ENCODE measurements at places on chromosomes 2 and 18.

DNA sequence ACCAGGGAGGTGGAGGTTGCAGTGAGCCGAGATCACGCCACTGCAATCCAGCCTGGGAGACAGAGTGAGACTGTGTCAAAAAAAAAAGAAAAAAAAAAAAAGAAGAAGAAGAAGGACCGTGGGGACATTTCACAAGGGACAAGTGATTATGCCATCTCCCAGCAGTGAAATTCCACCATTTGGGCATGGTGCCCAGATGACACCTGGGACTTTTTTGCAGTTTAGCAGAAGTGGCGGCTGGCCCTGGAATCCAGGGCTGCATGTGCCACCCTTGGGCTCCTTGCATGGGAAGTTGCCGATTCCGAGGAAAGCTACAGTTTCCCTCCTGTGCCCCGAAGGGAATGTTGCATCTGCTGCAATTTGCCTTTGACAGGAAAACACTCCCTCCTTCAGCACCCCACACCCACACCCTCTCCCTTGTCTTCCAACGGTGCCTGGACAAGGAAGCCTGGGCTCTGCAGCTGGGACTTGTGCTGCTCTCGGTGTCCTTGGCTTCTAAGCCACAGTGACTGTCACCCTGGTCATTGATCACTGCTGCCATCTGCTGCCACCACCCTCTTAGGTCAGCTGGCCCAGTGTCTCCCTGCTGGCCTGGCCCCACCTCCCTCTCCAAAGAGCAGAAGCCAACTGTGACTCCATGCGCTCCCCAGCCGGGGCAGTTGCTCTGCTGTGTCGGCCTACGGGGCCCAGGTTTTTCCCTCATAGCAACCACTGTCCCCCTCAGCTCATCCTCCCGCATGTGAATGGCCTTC lies 56.4 kb upstream of the LRRC30 start:
- no peak for DNase-seq

GRCh38 chr18:76465630-76466409 lies 29.2 kb downstream of the ZNF516 start:
- no peak for DNase-seq

GRCh38 chr2:42312106-42312505 lies 48.9 kb downstream of the COX7A2L start:
- no peak for DNase-seq

- DNase-seq, result no peak
Observed at GRCh38 chr2:138040616-138041015, 76.3 kb downstream of the HNMT start.

DNA sequence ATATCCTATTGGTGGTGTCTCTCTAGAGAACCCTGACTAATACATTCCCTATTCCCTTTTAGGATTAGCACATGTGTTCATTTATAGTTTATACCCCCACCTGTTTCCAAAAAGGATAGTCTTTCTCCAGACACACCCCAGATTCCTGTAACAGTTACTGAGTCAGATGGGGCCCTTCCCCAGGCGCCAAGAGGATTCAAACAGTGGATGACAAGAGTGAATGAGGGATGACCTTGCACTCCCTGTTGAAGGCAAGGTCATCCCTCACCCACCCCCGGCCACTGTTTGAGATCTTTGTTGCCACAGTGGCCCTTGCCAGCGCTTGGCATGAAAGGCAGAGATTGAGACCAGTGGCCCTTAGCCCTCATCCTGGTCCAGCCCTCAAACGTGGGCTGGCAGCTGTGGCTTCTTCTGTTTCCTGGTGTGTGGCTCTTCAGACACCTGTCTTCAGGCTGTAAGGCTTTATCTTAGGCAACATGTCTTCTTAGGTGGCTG lies 15.3 kb upstream of the REEP1 start:
- DNase-seq, result no peak

DNA sequence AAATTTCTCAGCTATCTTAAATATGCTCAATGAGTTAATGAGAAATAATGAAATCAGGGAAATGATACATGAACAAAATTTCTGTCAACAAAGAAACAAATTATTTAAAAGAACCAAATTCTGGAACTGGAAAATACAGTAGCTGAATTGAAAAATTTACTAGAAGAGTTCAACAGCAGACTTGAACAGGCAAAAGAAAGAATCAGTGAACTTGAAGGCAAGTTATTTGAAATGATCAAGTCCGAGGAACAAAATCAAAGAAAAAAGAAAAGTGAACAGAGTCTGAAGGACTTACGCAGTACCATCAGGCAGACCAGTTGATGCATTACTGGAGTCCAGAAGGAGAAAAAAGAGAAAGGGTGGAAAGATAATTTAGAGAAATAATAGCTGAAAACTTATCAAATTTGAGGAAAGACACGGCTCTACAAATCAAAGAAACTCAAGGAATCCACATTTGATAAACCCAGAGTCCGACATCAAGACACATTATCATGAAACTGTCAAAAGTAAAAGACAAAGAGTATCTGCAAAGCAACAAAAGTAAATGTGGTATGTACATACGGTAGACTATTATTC lies 83.6 kb downstream of the CCDC138 start:
- DNase-seq, result no peak

- DNase-seq, result no peak
Observed at GRCh38 chr2:151891566-151892194, 63.5 kb upstream of the ARL5A start.

- DNase-seq, result no peak
Observed at GRCh38 chr18:6628187-6628586, 101.3 kb upstream of the ARHGAP28 start.

- DNase-seq, result no peak
Observed at GRCh38 chr2:103161456-103162289, 399.8 kb downstream of the TMEM182 start.

DNA sequence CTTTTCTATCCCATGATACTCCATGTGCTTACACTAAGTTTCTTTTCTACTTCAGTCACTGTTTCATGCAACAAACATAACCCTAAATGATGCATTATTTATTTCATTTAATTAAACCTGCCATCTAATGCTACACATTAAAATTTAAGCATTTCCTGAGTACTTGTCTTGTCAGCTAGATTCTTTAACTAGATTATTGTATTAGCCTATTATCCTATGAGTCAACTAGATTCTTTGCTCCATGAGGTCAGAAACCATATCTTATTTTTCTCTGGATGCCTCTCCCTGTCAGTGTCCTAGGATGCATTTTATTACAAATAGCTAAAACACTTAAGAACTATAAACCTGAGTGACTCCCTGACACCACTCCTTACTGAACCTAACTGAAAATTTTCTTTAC lies 652.4 kb downstream of the SLC4A3 start:
- DNase-seq, result no peak

- no peak for DNase-seq
Observed at GRCh38 chr2:176826356-176826755, 386.2 kb upstream of the HNRNPA3 start.

DNA sequence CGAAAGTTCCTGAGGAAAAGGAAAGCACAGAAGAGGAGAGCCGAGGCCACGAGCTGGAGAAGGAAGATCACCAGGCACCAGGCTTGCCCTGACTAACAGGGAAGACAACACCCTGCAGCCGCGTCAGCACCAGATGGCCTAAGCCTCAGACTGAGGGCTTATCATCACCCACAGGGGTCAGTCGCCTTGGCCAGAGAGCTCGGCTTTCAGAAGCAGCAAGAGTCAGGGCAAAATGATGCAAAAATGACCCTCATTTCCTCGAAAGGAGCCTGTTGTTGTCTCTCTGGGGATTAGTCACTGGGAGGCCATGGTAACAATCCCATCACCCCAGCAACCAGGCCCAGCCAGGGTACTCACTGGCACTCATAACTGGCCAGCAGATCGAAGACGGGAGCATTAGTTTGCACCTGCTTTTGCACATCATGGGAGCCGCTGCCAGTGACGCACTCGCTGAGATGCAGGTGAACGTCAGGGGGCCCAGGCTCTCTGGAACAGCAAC lies 42.7 kb upstream of the ZFP36L2 start:
- DNase-seq, result peak; percentile 23

DNA sequence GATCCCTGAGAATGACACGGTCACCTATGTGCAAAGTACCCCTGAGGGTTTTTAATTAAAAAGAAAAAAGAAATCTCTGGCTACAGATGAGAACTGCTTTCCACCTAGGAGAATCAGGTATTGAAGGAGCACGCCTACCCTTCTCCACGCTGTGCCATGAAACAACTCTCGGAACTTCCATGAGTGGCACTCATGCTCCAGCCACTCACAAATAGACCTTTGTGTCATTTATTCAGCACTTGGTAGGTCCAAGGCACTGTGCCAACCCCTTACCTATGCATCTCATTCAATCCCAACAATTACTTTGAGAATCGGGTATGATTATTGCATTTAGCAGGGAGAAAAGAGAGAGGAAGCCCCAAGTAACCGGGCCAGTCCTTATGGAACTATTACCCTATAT lies 44.9 kb upstream of the TTC39C start:
- no peak for DNase-seq

GRCh38 chr2:234462218-234462992 lies 34.5 kb downstream of the ARL4C start:
- DNase-seq, result no peak

DNA sequence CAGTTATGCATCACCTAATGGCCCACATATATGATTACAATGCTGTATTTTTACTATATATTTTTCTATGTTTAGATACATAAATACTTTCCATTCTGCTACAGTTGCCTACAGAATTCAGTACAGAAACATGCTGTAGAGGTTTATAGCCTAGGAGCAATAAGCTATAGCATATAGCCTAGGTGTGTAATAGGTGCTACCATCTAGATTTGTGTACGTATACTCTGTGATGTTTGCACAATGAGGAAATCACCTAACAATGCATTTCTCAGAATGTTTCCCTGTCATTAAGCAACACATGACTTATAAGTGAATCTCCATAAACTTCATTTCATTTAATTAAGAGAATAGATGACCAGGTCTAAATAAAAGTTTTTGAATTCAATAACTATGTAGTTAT lies 43.5 kb downstream of the SLC38A11 start:
- DNase-seq, result no peak

DNA sequence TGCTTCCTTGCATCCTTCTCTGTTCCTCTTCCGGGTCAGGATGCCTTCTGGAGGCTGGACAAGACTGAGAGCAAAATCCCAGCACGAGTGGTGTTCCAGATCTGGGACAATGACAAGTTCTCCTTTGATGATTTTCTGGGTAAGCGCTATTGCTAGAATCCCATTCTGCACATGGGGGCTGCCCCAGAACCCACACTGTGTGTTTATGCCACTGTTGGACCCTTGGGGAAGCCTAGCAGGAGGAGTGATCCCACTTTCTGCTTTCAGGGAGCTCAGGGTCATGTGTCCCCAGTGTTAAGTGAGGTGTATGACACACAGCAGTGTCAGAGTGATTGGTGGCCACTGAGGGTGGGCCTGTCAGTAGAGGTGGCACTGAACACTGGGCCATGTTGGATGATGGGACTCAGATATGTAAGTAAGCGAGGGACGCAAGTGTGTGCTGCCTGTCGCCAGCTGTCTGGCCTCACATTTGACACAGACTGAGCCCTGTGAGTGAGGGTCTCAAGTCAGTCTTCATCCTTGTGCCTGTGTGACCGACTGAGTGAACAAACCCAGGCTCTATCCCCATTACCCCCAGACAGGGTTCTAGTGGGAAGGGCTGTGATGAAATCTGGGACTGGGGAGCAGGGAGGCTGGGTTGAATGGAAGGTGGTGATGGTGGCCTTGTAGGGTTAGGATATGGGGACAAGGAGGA lies 220.9 kb downstream of the DYSF start:
- DNase-seq, result no peak

DNA sequence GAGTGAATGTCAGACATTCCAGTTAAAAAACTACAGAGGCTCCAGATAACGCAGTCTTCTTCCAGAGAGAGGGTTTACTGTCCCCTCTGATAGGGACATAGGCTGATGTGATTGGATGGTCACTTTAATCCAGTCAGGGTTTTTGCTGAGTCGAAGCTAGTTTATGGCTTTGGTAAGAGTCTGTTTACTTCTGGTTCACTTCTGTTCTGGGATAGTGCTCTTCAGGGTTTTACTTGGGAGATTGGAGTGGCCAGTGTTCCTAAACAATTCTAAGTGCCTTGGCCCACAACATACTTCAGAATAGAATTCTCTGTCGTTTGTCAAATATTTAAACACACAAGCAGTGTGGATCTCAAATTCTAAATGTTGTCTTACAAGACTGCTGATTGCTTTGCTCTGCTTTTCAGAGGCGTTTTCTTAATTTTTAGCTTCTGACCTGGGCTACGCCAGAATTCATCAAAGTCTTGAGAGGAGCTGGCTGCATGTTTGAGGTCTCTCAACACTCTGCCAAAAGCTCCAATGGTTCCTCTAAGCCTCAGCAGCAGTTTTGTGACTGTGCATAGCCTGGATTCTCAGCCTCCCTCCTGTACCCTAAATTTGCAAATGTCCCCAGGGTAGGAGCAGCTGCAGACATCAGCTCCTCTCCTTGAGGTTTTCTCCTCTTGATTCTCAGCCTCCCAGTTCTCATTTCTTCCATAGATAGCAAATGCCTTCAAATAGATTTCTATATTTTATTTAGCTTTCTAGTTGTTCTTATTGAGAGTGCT lies 105.8 kb downstream of the BABAM2 start:
- DNase-seq, result no peak

GRCh38 chr2:11764359-11764758 lies 17.9 kb downstream of the LPIN1 start:
- no peak for DNase-seq

DNA sequence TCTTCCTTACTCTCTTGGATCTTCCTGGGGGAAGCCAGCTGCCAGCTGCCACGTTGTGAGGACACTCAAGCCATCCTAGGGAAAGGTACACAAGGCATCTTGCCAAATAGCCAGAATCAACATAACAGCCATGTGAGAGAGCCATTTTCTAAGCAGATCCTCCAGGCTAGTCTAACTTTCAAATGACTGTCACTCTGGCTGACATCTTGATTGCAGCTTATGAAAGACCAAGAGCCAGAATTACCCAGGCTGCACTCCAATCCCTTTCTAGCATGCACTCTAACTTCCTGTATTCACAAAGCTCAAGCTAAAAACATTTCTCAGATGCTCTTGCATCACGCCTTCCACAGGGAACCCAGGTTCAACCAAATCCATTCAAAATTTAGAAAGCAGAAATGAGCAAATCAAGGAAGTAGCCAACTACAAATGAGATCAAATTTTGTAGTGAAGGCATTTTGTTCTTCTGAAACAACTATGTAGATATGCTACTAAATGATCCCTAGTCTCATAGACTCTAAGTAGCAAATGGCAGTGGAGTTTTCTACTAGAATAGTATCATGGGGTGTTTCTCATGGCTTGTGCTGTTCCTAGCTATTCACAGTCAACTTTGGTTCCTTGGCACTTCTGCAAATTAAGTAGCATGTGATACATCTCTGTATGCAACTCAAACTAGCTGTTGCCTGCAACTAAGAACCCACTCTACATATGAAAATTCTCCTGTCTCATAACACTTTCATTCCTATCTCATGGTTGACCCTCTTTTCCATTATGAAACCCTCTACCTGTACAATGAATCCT lies 281.9 kb downstream of the ZEB2 start:
- no peak for DNase-seq

GRCh38 chr2:114769110-114769509 lies 326.7 kb downstream of the DPP10 start:
- DNase-seq, result no peak
